ENCODE measurements at places on chromosomes 4 and X.

DNA sequence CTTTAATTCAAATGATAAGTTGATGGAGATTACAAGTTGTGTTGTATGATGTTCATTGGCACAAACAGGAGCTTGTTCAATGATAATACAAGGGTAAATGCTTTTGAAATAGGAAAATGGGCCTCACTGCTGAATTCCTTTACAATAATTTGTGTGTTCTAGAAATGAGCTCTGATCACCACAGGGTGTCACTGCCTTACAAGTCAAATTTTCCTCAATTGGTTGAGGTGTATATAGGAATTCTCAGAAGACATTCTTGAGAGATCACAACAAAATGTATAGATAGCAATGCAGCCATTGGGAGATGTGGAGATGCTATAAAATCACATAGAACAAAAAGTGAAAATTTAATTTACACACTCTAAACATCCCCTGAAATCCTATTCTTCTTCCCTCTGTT lies 49.6 kb downstream of the KLF8 start:
- no peak for DNase-seq

- no peak for DNase-seq
Observed at GRCh38 chrX:30892591-30892990, 3.5 kb upstream of the TAB3 start.

GRCh38 chr4:26861434-26862186 lies 969 bp downstream of the STIM2 start:
- DNase-seq: peak; percentile 86

- DNase-seq: no peak
Observed at GRCh38 chr4:27742816-27743215, 882.2 kb downstream of the STIM2 start.

DNA sequence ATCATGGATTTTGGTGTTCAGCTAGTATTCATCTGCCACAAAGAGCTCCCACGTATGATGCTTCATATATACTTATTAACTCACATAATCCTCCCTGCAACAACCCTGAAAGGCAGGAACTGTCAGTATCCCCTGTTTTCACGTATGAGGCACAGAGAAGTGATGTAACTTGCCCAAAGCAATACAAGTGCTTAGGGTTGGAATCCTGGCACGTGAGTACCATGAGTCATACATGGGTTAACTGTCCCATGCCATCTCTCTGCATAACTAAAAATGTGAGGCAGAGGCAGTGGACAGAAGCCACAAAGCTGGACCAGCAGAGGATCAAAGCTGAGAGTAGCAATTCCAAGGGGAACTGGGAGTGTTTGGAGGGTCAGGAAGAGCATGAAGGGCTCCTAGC lies 35.7 kb upstream of the EGFL6 start:
- no peak for DNase-seq

DNA sequence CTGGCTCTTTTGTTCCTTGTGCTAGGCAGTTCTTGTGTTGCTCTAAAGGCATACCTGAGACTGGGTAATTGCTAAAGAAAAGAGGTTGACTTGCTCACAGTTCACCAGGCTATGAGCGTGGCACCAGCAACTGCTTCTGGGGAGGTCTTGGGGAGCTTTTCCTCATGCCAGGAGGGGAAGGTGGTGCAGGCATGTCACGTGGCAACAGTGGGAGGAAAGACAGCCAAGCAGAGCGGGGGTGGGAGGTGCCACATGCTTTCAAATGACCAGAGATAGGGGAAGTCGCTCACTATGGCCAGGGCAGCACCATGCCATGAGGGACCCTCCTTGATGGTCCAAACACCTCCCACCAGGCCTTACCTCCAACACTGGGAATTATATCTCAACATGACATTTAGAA lies 4.7 kb downstream of the MAGEB17 start:
- DNase-seq: no peak

DNA sequence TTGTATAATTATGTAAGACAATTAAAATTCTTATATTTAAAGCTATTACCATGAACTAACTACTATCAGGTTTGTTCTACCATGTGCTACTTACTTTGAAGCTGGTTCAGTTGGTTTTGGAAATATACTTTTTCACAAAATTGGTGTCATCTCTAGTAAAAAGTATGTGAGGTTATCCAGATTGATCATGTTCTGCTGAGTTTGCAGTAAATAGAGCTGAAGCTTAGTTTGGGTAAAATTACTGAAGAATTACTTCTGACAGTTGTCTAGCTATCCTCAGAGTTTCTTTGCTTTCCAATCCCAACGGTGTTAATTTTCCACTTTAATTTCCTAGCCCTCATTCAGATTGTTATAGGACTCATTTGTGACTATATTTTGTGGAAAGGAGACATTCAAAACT lies 184.2 kb downstream of the FAT4 start:
- no peak for DNase-seq

DNA sequence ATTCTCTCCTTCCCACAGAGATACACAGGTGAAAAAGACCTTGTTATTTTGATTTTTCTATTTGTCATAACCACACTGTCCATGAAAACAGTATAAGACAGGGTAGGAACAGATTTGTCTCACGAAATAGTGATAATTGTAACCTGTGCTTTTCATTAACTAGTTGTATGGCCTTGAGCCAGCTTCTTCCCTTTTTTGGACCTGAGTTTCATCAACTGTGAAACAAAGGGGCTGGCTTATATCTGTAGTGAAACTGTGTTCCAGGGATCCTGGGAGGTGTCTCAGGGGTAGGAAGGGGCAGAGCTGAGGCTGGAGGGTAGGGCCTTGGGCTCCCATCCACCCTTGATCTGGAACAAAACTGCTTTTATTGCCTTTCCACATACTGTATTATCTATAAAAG lies 50.9 kb downstream of the MED28 start:
- no peak for DNase-seq

DNA sequence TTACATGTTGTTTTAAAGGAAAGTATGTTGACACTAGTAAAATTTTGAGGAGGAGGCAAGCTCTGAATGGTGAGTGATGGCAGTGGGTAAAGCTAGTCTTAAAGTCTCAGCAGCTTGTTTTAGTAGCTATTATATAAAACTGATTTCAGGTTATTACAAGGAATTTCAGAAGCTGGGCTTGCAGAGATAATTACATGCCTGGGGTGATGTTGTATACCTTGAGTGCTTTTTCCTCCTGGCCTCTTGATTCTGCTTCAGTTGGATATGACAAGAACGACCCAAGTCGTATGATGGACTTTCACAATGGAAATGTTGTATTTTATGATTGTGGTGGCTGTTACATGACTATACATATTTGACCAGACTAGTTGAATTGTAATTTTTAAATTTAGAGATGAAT lies 175.5 kb upstream of the ADGRL3 start:
- DNase-seq: no peak

DNA sequence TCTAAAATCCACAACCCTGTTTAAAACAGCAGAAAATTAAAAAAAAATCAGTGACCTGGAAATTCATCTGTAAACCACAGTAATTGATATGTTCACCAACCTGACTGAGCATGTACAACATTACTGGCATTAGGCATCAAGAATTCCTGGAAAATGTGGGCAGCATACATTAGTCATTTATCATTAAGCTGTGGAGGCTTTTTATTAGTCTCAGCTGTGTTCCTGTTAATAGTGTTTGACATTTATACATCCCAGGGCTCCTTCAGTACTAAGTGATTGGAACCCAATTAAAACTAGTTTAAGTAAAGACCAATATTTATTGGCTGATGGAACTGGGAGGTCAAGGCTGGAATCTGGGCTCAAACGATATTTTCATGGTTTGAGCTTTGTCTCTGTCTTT lies 227.3 kb upstream of the GIMD1 start:
- DNase-seq: no peak

DNA sequence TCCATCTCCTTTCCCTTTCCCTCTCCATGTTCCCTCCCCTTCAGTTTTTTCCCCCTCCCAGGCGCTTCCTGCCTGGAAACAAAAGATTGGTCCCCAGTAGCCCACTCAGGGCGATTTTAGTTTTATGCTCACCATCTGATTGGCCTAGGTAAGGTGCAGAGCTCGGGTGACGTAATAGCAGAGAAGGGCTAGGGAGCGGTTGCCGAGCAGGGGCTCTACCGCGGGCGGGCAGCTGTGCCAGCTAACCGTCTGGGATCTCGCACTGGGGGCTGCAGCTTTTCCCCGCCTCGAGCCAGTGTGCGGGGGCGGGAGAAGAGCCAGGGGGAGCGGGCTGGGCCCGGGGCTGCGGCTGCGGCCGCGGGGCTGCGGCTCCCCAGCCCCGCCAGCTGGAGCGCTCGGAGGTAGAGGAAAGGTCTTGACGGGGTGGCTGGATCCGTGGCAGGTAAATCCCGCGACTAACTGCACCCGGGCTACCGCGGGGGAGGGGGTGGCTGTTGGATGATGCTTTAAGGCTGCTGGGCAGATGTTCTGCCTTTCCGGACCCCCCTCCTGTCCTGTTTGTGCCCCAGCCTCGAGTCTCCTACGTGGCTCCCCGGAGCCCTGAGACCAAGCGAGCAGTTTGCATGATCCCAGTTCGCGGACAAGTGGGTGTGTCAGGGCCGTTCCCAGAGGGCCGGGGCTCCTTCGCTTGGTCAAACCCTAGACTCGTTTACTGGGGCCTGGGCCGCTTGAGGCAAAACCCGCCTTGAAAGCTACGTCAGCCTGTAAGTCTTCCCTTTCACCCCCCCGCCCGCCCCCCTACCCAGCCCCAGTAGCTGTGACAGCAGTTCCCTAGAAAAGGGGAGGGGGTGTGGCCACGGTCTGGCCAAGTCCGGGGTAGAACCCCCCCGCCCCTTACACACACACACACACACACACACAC lies at the start of gene PAK3:
Gene PAK3 (plus strand): TSS at position 218 of the 922 bp plus-strand sequence. CDS start 26,913 bp downstream, outside the sequence.
- DNase-seq: peak; percentile 63

- DNase-seq: no peak
Observed at GRCh38 chr4:39466747-39467146, 7.9 kb downstream of the LIAS start.

GRCh38 chr4:176268963-176269362 lies at the start of gene ASB5:
TSS of gene ASB5 (minus strand) at chr4:176269222. CDS start at chr4:176269108, 114 bp downstream.
- no peak for DNase-seq

DNA sequence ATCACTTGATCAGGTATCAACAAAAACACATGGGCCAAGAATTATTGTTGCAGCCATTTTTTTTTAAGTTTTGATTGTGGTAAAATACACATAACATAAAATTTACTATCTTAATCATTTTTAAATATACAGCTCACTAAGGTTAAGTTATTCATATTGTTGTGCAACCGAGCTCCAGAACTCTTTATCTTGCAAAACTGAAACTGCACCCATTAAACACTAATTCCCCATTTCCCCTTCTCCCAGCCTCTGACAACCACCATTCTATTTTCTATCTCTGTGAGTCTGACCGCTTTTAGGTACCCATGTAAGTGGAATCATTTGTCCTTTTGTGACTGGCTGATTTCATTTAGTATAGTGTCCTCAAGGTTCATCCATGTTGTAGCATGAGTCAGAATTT lies 126.2 kb upstream of the NDP start:
- no peak for DNase-seq

DNA sequence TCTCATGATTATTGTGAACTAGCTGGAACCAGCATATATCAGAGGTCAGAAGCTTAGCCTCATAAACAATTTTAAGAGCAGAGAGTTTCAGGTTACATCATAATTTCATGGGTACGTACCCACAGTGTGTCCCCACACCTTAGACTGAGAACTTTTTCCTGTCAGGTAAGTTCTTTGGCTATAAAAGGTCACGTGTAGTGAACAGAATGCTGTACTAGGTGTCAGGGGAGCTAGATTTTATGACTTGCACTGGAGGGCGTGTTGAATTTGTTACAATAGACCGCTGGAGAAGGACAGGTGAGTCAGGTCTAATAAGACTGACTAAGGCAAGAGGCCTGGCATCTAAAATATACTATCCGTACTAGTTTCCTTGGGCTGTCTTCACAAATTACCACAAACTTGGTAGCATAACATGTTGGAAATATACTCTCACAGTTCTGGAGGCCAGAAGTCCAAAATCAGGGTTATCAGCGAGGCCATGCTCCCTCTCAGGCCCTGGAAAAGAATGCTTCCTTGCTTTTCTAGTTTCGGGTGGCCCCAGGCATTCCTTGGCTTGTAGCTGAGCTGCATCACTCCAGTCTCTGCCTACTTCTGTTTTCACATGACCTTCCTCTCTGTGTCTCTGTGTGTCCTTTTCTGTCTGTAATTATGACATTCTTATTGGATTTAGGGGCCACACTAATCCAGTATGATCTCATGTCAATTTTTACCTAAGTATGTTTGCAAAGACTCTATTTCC lies 512.0 kb upstream of the NR3C2 start:
- DNase-seq: no peak

- DNase-seq: peak; percentile 95
Observed at GRCh38 chrX:18075603-18076002, 145.1 kb downstream of the BEND2 start.

DNA sequence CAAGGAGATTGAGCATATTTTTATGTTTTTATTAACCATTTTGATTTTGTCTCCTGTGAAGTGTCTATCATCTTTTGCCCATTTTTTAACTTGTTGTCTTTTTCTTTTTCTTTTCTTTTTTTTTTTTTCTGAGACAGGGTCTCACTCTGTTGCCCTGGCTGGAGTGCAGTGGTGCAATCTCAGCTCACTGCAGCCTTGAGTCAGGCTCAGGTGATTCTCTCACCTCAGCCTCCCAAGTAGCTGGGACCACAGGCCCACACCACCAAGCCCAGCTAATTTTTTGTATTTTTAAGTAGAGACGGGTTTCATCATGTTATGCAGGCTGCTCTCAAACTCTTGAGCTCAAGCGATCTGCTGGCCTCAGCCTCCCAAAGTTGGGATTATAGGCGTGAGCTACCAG lies 4.6 kb upstream of the ADD1 start:
- DNase-seq: no peak

- DNase-seq: no peak
Observed at GRCh38 chrX:12007881-12008280, 130.4 kb upstream of the FRMPD4 start.

- no peak for DNase-seq
Observed at GRCh38 chr4:68183417-68183816, 53.7 kb upstream of the TMPRSS11F start.

GRCh38 chr4:5708449-5709206 lies at the start of gene EVC2:
TSS of gene EVC2 (minus strand) at chr4:5708559. CDS start at chr4:5708513, 46 bp downstream.
- no peak for DNase-seq

DNA sequence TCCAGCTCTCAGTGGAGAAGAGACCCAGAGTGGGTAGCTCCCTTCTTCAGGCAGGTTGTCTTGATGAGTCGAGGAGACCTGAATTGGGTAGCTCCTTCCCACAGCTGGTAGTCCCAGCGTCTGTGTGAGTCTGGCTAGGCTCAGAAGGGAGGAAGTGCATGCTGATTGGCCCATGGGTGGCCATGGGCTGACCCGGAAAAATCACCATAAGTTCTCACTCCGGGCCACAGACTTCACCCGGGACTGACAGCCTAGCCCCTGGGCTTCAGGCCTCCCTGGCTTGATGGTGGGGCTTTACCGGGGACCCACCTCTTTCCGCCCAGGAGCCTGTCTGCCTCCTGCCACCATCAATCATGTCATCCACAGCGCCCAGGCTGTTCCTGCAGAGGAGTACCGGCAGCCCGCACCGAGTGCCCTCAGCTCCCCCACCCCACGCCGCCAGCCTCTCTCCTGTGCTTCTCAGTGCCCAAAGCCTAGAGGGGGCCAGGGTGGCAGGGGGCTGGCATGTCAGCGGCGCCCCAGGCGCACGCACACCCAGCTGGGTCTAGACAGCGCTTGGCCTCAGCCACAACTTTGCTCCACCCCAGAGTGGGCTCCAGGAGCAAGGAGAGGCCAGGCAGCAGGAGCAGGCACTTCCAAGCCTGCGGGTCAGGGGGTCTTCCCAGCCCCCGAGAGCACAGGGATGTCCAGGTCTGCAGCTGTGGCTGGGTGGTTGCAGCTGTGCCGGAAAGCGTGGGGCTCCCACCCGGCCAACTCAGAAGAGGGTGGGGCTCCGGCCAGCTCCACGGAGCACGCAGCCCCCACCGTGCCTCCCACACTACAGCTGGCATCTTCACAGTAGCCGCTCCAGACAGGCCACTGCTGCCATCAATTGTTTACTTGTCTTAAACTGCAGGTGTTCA lies 16.1 kb upstream of the SAT1 start:
- DNase-seq: no peak

GRCh38 chr4:3044870-3045819 lies 29.2 kb downstream of the HTT-AS start:
- DNase-seq: no peak
